Stimulated activated CD8-positive, alpha-beta memory T cell treated with anti-CD3 and anti-CD28 coated beads, Interleukin-7, amount 100 ng/mL, for 1 hour (primary cell): ENCODE measurements at places on chromosomes 4 and X.

DNA sequence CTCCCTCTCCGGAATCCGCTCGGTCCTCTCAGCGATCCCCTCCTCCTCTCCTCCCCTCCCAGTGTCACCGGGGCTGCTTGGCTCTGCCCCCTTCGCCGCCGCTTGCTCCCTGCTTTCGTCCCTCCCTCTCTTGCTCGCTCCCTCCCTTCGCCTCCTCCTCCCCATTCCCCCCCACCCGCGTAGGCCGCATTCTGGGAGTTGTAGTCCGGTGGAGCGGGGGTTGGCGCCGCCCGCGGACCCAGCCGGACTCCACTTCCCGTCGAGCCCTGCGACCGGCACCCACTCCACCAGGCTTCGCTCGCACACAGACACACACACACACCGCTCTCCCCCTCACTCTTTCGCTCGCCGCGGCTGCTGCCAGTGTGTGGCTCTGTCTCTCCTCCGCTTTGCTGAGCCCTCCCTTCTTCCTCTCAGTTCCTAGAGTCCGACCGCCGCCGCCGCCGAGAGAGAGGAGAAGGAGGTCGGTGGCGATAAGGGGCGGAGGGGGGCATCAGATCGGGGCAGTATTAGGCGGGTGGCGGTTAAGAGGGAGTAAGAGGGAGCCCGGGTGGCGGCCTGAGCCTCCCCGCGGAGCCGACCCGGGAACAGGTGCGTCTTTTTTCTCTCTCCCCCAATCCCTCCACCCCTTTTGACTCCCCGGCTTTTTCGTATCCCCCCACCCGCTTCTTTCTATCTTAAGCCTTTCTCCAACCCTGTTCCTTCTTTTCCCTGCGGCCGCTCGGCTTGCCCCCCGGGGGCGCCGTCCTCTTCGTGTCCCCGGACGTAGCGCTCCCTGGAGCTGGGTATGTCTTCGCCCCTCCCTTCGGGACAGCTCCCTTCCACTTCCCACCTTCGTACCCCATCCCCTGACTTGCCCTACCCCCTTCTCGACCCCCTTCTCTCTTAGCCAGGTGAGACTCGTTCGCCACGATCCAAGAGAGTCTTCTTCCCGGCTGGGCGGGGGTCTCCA, at the start of gene BCORL1:
Gene BCORL1, plus strand, starts transcription at position 336 of the 952 bp plus-strand sequence. CDS start 22,597 bp downstream, outside the sequence.
- peak; percentile 70 for DNase-seq

- no peak for DNase-seq
Observed at GRCh38 chr4:61782133-61782532, 582.0 kb downstream of the ADGRL3 start.

- no peak for DNase-seq
Observed at GRCh38 chrX:118637997-118638396, 89.4 kb upstream of the IL13RA1 start.

- no peak for DNase-seq
Observed at GRCh38 chrX:20432048-20432447, 165.3 kb upstream of the RPS6KA3 start.

DNA sequence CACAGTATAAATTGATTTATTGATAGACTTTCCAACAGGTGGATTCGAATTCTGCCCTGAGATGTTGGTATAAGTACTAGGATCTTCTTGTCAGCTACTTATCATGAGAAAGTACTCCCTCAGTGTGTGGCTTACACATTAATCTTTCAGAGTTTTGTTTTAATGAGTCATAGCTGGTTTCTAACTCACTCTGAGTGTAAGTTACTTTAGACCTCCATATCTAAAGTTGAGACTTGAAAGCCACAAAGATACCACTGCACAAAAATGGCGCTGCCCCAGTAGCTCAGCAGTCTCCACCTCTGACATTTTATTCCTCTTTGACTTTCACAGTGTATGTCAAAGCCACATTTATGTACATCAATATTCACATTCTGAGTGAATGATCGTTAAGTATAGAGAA, 318.5 kb downstream of the ARAP2 start:
- DNase-seq = no peak
